Karpas-422 (cell line): ENCODE measurements at places on chromosomes 5 and 9. TPM values are rescaled to one million over a fixed set of nuclear protein-coding genes. Genes with fewer than 3 reads are reported as not detected.

DNA sequence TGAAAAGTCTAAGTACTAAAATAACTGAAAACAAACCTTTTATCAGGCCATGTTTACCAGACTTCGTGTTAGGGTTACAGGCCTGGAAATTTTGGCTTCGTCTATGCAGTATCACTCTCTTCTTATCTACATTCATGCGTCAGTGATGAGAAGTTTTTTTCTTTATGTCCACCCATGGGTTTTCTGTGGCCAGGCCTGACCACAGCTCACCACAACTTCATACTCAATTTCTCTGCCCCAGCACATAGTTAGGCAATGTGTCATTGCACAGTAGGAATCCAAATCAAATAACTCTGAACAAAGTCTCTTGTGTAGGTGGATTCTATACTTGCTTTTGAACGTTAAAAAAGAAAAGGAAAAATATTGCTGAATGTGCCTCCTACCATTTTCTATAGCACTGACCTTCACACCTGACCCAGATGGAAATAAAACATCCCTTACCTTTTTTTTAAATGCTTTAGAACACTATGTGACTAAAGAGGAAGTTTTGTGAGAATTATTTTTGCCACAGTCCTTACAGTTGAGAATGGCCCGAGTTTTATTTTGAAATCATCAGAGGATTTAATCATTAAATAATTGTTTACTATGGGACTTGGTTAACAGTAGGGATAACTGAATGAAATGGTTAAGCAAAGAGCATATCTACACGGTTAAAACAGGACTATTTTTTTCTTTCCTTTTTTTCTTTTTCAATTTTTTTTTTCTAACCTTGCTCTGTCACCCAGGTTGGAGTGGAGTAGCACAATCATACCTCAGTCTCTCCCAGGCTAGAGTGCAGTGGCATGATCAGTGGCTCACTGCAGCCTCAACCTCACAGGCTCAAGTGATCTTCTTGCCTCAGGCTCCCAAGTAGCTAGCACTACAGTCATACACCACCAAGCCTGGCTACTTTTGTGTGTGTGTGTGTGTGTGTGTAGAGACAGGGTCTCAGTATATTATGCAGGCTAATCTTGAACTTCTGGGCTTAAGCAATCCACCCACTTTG lies 1247.0 kb upstream of the ACO1 start:
- no peak for DNase-seq

GRCh38 chr5:179806250-179807048 lies at the start of gene MGAT4B:
Gene MGAT4B (minus strand): TSS chr5:179806866. CDS start chr5:179806583, 283 bp downstream.
- DNase-seq: peak; percentile 91

- DNase-seq: no peak
Observed at GRCh38 chr9:21653589-21653988, 148.8 kb upstream of the MTAP start.

GRCh38 chr5:84327591-84327990 lies 57.1 kb downstream of the EDIL3 start:
- no peak for DNase-seq

GRCh38 chr9:108620767-108621166 lies 235.0 kb downstream of the ACTL7B start:
- DNase-seq: no peak

GRCh38 chr5:81359108-81359507 lies 34.8 kb downstream of the ACOT12 start:
- no peak for DNase-seq

- no peak for DNase-seq
Observed at GRCh38 chr5:40734986-40735385, 20.8 kb downstream of the TTC33 start.

- DNase-seq: no peak
Observed at GRCh38 chr9:128903079-128903461, 17.7 kb upstream of the PHYHD1 start.

DNA sequence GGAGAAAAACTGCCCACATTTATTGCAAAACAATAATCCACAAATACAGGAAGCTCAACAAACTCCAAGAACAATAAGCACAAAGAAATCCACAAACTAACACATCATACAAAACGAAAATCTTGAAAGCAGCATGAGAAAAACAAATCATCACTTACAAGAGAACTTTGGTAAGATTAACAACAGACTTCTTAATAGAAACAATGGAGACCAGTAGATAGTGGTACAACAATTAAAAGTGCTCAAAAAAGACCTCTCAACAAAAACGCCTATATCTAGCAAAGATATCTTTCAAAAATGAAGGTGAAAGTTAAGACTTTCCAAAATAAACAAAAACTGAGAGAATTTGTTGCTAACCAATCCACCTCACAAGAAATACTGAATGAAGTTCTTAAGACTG lies 38.4 kb downstream of the CDKL3 start:
- DNase-seq: no peak

GRCh38 chr9:135705376-135705775 lies 3.4 kb downstream of the KCNT1 start:
- no peak for DNase-seq

GRCh38 chr9:7710686-7711085 lies 88.9 kb downstream of the DMAC1 start:
- DNase-seq: no peak

GRCh38 chr5:145980259-145980658 lies 43.9 kb downstream of the SH3RF2 start:
- no peak for DNase-seq

DNA sequence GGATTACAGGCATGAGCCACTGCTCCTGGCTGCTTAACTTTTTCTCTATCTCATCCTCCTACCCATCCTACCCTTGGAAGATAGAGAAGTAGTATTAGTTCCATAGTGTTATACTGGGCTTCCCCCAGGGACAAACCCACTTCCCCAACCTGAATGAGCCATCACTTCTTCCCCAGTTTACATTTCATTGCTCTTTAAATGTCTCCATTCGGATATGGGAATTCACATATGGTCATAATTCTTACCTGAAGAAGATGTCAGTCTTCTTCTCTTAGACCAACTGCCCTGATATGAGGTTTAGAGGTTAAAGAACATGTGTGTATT lies 1.9 kb downstream of the CD274 start:
- no peak for DNase-seq

The IFNA21 gene
- total RNA-seq: not detected in 2 replicates

The HTR1A gene
- not detected in 2 replicates for total RNA-seq

The YTHDC2 gene
- 53.4 and 63.8 TPM in 2 replicates for total RNA-seq

The MAP1B gene
- total RNA-seq: not detected in 2 replicates

The SH2D3C gene
- total RNA-seq: 0.61 TPM in 1 of 2 replicates, not detected in the other
